Keratinocyte (primary cell): ENCODE measurements at places on chromosomes 2 and 18. TPM values are rescaled to one million over a fixed set of nuclear protein-coding genes. Genes with fewer than 3 reads are reported as not detected.

- no peaks in the 10 kb centered on the region for H3K27me3 ChIP-seq
- H3K4me1 ChIP-seq: no peaks in the 10 kb centered on the region
- no peak overlapping the region for H3K27ac ChIP-seq
- no peak for DNase-seq
- H3K36me3 ChIP-seq: no peaks in the 10 kb centered on the region
Observed at GRCh38 chr2:85089585-85089984, 43.6 kb upstream of the TCF7L1 start.

GRCh38 chr2:184555352-184555751 is 43.0 kb upstream of the ZNF804A start:
- no peaks in the 10 kb centered on the region for H3K27me3 ChIP-seq
- no peaks in the 10 kb centered on the region for H3K36me3 ChIP-seq
- no peak overlapping the region for H3K27ac ChIP-seq
- no peaks in the 10 kb centered on the region for H3K4me1 ChIP-seq
- no peak overlapping the region for H3K4me3 ChIP-seq

DNA sequence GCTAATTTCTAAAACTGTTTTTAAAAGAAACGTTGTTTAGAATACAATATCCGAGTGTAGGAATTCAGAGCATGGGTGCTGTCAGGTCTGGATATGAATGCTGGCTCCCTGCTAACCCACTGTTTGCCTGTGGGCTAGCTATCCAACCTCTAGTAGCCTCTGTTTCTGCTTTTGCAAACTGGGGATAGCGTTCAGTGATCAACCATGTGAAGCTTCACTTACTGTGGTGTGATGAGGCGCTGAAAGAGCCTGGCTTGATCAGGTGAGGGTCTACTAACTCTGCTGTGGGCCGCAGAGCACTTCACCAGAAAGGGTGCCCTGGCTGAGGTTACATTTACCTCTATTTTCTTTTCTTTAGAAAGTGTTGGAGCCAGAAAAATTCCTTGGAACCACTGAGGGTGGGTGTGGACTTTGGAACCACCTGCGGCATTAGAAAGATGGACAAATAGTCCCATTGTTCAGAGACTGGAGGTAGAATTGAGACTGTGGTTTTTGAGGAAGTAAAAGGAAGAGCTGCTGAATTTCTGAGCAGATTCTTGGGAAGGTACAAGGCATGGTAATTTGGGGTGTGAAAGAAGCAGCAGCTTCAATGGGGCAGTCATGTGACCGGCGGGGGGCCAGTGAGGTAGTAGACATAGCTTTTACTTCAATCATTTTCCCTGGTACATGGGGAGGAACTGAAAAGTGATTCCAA is 96.3 kb upstream of the CD302 start:
- no peak overlapping the region for H3K27ac ChIP-seq
- no peaks in the 10 kb centered on the region for H3K27me3 ChIP-seq
- H3K4me1 ChIP-seq: peaks cover 9% of the 10 kb centered on the region
- no peaks in the 10 kb centered on the region for H3K36me3 ChIP-seq
- H3K4me3 ChIP-seq: no peak overlapping the region

GRCh38 chr2:24993406-24994145 is 21.8 kb upstream of the DNAJC27 start:
- peaks cover 12% of the 10 kb centered on the region for H3K27me3 ChIP-seq
- no peaks in the 10 kb centered on the region for H3K36me3 ChIP-seq
- no peaks in the 10 kb centered on the region for H3K4me1 ChIP-seq
- no peak for DNase-seq
- H3K27ac ChIP-seq: no peak overlapping the region

DNA sequence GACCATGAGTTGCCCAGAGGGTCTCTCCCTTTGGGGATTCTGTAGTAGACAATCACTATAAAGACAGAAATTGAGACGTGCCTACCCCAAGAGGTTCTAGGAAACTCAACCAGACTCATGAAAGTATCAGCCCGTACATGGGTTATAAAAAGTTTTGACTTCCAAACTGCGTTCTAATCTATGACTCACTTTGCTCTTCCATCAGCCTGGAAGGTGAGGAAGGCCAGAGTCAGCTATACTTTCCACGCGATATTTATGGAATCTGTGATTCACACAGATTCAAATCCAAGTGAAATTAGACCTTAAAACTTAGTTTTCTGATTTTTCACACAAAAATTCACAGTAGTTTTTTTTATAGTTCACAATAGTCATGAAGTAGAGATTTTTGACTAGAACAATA is 7.7 kb upstream of the LYPD1 start:
- no peak overlapping the region for H3K27ac ChIP-seq
- H3K27me3 ChIP-seq: no peaks in the 10 kb centered on the region
- H3K36me3 ChIP-seq: no peaks in the 10 kb centered on the region
- H3K4me1 ChIP-seq: no peaks in the 10 kb centered on the region

GRCh38 chr18:73060666-73061288 is 193.0 kb upstream of the NETO1 start:
- H3K27me3 ChIP-seq: no peaks in the 10 kb centered on the region
- no peaks in the 10 kb centered on the region for H3K4me1 ChIP-seq
- no peak for DNase-seq
- H3K27ac ChIP-seq: no peak overlapping the region

DNA sequence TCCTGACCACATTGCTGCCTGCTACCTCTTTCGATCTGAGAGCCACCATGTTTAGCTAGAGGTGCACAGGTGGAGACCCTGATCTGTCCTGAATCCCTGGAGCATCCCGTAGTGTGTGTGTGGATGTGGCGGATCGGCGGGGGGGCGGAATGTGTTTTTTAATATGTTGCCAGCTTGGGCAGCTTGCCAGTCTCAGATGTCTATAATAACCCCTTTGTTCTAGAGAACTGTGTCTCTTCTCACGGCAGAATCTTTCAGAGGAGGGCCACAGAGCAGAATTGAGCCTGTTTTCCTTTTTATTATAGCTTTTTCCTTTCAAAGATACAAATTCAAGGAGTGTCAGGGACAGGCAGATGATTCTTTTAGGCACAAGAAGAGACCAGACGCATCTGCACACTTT is 934.1 kb upstream of the KLHL29 start:
- H3K4me1 ChIP-seq: no peaks in the 10 kb centered on the region
- no peaks in the 10 kb centered on the region for H3K36me3 ChIP-seq
- no peaks in the 10 kb centered on the region for H3K27me3 ChIP-seq
- no peak overlapping the region for H3K27ac ChIP-seq

GRCh38 chr2:100856732-100857131 is 36.8 kb downstream of the NPAS2 start:
- peaks cover 2% of the 10 kb centered on the region for H3K36me3 ChIP-seq
- no peaks in the 10 kb centered on the region for H3K27me3 ChIP-seq
- H3K4me1 ChIP-seq: peaks cover 4% of the 10 kb centered on the region
- no peak overlapping the region for H3K4me3 ChIP-seq
- no peak overlapping the region for H3K27ac ChIP-seq

DNA sequence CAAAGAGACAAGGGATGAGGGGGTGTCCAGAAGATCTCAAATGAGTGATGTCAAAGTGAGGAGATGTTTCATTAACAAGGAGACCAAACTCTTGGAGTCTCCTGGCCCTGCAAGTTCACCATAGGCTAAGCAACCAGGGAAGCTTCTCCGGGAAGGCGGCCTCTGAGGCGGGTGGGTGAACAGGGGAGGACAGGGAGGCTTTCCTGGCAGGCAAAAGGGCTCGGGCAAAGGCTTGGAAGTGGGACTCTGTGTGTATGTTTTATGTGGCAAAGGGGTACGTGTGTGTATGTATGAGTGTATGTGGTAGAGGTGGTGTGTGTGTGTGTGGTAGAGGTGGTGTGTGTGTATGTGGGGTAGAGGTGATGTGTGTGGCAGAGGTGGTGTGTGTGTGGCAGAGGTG is 163.9 kb downstream of the DYSF start:
- H3K4me1 ChIP-seq: no peaks in the 10 kb centered on the region
- no peak overlapping the region for H3K4me3 ChIP-seq
- no peaks in the 10 kb centered on the region for H3K36me3 ChIP-seq
- no peak overlapping the region for H3K27ac ChIP-seq
- H3K27me3 ChIP-seq: peaks cover 4% of the 10 kb centered on the region
- DNase-seq: no peak

DNA sequence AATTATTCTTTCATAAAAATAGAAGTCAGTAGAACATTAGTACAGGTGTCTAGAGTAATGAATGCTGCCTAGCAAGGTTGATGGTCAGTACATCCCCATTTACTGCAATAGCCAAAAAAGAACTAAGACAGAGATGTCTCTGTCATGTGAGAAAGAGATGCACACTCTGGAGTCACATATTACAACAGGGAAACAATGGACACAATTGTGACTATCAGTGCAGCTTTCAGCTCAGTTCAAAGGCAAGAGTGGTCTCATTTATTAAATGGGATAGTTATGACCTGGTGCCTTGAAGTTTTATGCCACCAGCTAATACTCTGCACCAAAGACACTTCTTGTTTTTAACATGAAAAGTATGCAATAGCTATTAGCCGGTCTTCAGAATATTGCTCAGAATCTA is 194.9 kb upstream of the CHAC2 start:
- H3K27me3 ChIP-seq: no peaks in the 10 kb centered on the region
- H3K4me1 ChIP-seq: no peaks in the 10 kb centered on the region
- H3K4me3 ChIP-seq: no peak overlapping the region
- H3K36me3 ChIP-seq: no peaks in the 10 kb centered on the region

- H3K27me3 ChIP-seq: no peaks in the 10 kb centered on the region
- peaks cover 40% of the 10 kb centered on the region for H3K4me1 ChIP-seq
- H3K36me3 ChIP-seq: no peaks in the 10 kb centered on the region
- H3K4me3 ChIP-seq: no peak overlapping the region
Observed at GRCh38 chr18:58996131-58996641, 131.5 kb downstream of the ZNF532 start.

DNA sequence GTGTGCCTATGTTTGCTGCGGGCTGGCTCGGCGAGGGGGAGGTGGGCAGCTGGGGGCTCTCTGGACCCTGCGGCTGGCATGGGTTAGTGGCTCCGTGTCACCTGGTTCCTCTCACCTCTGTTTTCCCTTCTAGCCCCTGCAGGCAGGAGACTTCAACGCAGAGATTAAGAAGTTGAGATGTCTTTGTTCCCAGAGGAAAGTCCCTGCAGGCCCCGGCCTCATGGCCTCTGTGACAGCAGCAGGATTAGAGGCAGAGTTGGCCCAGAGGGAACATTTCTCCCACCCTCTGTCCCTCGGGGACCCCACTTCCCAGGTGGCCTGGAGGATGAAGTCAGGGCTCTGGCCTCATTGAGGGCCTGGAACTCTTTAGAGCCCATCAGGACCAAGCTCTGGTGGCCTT is 56.5 kb downstream of the HPCAL1 start:
- H3K4me3 ChIP-seq: no peak overlapping the region
- no peaks in the 10 kb centered on the region for H3K27me3 ChIP-seq
- no peak for DNase-seq
- H3K4me1 ChIP-seq: no peaks in the 10 kb centered on the region

DNA sequence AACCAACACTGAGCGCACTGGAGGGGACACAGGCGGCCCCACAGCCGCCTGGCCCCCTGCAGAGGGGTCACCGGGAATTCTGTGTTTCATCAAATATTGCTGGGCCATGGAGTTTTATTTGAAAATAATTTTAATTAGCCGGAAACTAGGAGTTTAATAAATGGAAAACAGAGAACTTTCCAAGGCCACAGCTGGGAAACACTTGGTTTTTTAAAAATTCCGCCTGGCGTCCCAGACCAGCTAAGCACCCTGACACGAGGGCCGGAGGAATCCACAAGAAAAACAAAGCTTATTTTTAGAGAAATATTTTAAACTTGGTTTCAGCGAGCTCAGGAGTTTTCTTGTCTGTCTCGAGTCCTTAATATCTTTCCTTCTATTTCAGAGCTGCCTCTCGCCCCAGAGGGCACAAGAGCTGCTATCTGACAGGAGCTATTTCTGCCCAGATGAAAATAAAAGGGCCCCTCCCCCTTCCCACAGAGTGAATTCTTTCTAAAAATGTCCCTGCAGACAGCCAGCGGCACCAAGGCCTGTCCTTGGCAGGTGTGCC is 8.2 kb downstream of the ZFP36L2 start:
- no peak overlapping the region for H3K4me3 ChIP-seq
- H3K4me1 ChIP-seq: peaks cover 44% of the 10 kb centered on the region
- no peak for DNase-seq
- no peaks in the 10 kb centered on the region for H3K36me3 ChIP-seq
- no peaks in the 10 kb centered on the region for H3K27me3 ChIP-seq

GRCh38 chr2:227163485-227163997 is 464 bp downstream of the COL4A4 start:
- peaks cover 41% of the 10 kb centered on the region for H3K27me3 ChIP-seq
- no peak for DNase-seq
- peaks cover 5% of the 10 kb centered on the region for H3K4me1 ChIP-seq
- H3K4me3 ChIP-seq: peak overlapping the region; percentile 59
- H3K36me3 ChIP-seq: no peaks in the 10 kb centered on the region
- no peak overlapping the region for H3K27ac ChIP-seq

- H3K27ac ChIP-seq: no peak overlapping the region
- no peaks in the 10 kb centered on the region for H3K27me3 ChIP-seq
- DNase-seq: no peak
- H3K4me1 ChIP-seq: no peaks in the 10 kb centered on the region
- H3K36me3 ChIP-seq: no peaks in the 10 kb centered on the region
Observed at GRCh38 chr18:74084184-74084855, 63.3 kb downstream of the FBXO15 start.

- no peaks in the 10 kb centered on the region for H3K36me3 ChIP-seq
- no peaks in the 10 kb centered on the region for H3K4me1 ChIP-seq
- H3K27me3 ChIP-seq: no peaks in the 10 kb centered on the region
- H3K27ac ChIP-seq: no peak overlapping the region
- no peak for DNase-seq
Observed at GRCh38 chr2:122433123-122433754, 677.8 kb downstream of the TSN start.

DNA sequence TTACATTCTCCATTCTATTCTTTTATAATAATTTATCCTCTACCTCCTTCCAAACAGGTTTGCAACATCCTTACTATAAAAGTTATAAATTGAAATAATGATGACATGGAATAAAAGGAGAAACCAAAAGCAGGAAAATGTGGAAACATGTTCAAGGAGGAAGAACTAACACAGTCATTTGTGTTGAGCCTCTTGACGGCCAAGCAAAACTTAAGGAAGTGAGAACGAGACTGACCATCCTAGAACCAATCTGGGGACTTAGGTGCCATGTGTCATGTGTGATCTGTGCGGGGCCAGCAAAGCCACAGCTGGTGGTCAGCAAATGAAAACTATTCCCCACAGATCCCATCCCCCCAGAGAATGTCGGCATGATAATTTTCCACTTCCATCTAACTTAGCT is 25.6 kb upstream of the FAM124B start:
- no peaks in the 10 kb centered on the region for H3K27me3 ChIP-seq
- no peak overlapping the region for H3K27ac ChIP-seq
- no peak overlapping the region for H3K4me3 ChIP-seq
- no peaks in the 10 kb centered on the region for H3K4me1 ChIP-seq
- no peaks in the 10 kb centered on the region for H3K36me3 ChIP-seq

- H3K27ac ChIP-seq: no peak overlapping the region
- no peaks in the 10 kb centered on the region for H3K36me3 ChIP-seq
- DNase-seq: no peak
- no peaks in the 10 kb centered on the region for H3K4me1 ChIP-seq
- no peaks in the 10 kb centered on the region for H3K27me3 ChIP-seq
- H3K4me3 ChIP-seq: no peak overlapping the region
Observed at GRCh38 chr2:151878655-151879563, 50.7 kb upstream of the ARL5A start.

- H3K36me3 ChIP-seq: peaks cover 2% of the 10 kb centered on the region
- H3K4me1 ChIP-seq: peaks cover 32% of the 10 kb centered on the region
- H3K27me3 ChIP-seq: no peaks in the 10 kb centered on the region
- H3K4me3 ChIP-seq: peak overlapping the region; percentile 78
Observed at GRCh38 chr18:76491473-76491775, 3.6 kb downstream of the ZNF516 start.

SIX3 gene
- polyA plus RNA-seq: not detected in 3 replicates

DSC2 gene
- polyA plus RNA-seq: 32.1 to 48.6 TPM (median 37.1 TPM) in 3 replicates

INO80B gene
- 16.8 to 23.9 TPM (median 18.8 TPM) in 3 replicates for polyA plus RNA-seq

DSG2 gene
- polyA plus RNA-seq: 117 to 157 TPM (median 140 TPM) in 3 replicates

EIPR1 gene
- 44.3 to 56.2 TPM (median 49.3 TPM) in 3 replicates for polyA plus RNA-seq

MATN3 gene
- 0.81 to 2.4 TPM (median 1.4 TPM) in 3 replicates for polyA plus RNA-seq

DLX2 gene
- 0.26 to 0.31 TPM (median 0.29 TPM) in 3 replicates for polyA plus RNA-seq

UGT1A5 gene
- 0.51 to 2.2 TPM (median 1.3 TPM) in 3 replicates for polyA plus RNA-seq
